ENCODE measurements at places on chromosomes 6 and 20.

GRCh38 chr20:62711703-62712101 is 3.1 kb downstream of the NTSR1 start:
- DNase-seq, result peak; percentile 74

DNA sequence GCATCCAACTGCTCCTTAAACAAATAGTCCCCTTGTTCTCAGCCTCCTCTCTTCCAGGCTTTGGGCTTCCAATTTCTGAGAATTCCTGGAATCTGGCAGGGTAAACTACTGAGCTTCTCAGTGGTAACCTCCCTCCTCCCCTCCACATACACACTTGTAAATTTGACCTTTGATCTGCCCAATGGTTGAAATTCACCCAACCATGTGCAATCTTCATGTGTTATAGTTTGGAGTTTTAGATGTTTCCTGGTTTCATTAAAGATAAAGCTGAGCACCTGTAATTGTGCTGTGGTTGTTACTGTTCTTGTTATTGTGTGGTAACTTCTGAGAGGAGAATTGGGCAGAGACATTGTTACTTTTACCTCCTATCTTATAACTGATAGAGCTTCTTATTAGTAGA is 328.4 kb downstream of the TPBG start:
- no peak for DNase-seq

- no peak for DNase-seq
These were observed 201.7 kb upstream of the PRDM1 start for GRCh38 chr6:105884426-105884825.

DNA sequence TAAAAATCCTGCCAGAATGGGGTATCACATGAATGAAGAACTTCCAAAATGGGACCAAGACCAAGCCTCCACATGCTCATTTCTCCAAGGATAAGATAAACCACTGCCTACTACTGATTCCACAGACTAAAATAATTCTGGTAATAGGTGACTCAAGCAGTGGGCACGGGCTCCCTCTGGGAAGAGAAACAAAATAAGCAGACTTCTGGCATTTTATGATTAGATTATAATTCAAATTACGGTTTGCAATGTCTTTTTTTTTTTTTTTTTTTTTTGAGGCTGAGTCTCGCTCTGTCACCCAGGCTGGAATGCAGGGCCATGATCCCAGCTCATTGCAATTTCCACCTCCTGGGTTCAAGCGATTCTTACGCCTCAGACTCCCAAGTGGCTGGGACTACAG is 16.0 kb downstream of the UQCC1 start:
- DNase-seq, result no peak

GRCh38 chr6:3627501-3627900 is 124.0 kb downstream of the PXDC1 start:
- DNase-seq, result no peak

GRCh38 chr6:13327691-13328075 is 654 bp downstream of the TBC1D7 start:
- no peak for DNase-seq

- DNase-seq, result no peak
These were observed 6.6 kb downstream of the SIRPB2 start for GRCh38 chr20:1484438-1485116.

DNA sequence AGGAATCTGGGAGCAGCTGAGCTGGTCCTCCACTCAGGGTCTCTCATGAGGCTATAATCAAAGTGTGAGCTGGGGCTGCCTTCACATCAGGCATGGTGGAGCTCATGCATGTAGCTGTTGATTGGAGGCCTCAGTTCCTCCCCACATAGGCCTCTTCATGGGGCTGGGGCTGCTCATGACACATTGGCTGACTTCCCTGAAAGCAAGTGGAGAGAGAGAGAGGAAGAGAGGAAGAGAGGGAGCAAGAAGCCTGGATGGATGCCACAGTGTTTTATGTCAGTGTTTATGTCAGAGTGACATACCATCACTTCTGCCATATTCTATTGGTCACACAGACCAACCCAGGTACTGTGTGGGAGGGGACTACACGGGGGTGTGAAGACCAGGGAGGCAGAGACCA is 43.8 kb downstream of the EYA2 start:
- no peak for DNase-seq

DNA sequence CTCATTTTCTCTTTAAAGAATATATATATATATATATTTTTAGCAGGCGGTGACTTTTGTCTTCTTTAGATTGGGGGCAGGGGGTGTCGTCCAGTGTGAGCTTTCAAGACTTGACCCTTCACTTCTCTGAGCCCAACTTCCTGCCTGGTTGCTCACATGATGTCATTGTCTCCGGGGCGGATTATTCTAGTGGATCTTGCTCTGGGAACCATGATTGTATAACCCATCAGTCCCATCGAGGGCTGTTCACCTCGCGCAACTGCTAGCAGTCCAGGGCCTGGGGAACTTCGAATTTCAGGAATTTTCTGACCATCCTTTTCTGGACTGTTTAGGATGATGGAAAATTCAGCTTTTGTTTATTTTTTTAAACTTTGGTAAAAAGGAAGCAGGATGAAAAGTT is 1.0 kb downstream of the IGF2R start:
- DNase-seq, result peak; percentile 74

DNA sequence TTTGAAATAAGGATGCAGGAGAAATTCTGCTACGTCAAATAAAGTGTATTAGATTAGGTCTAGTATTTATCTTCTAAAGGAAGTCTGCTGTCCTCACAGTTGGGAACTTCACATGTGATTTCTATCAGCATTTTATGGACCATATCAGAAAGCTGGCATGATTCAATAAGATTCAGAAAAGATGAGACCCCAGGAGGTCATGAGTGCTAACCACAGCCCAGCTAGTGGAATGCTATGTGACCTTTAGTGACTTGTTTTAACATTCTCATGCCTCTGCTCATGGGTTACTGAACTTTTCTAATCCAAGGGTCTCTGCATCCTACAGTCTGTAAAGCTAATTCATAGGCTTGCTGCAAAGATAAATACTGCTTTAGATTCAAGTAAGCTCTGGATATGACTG is 150.1 kb downstream of the GMPR start:
- DNase-seq, result no peak

DNA sequence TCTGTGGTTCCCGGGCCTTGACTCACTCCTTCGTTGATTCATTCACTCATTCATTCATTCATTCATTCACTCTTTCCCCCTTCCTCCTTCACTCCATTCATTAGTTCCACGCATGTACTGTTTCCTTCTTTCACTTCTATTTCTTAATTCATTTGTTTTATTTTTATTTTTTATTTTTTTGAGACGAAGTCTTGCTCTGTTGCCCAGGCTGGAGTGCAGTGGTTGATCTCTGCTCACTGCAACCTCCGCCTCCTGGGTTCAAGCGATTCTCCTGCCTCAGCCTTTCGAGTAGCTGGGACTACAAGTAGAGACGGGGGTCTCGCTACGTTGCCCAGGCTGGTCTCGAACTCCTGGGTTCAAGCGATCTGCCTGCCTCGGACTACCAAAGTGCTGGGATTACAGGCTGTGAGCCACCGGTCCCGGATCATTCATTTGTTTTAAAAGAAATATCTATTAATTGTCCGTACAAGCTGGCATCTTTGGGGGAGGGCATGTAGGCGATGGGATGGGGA is 427 bp upstream of the NFKBIE start:
- no peak for DNase-seq

GRCh38 chr20:38836991-38837390 is 31.5 kb downstream of the PPP1R16B start:
- DNase-seq, result no peak

DNA sequence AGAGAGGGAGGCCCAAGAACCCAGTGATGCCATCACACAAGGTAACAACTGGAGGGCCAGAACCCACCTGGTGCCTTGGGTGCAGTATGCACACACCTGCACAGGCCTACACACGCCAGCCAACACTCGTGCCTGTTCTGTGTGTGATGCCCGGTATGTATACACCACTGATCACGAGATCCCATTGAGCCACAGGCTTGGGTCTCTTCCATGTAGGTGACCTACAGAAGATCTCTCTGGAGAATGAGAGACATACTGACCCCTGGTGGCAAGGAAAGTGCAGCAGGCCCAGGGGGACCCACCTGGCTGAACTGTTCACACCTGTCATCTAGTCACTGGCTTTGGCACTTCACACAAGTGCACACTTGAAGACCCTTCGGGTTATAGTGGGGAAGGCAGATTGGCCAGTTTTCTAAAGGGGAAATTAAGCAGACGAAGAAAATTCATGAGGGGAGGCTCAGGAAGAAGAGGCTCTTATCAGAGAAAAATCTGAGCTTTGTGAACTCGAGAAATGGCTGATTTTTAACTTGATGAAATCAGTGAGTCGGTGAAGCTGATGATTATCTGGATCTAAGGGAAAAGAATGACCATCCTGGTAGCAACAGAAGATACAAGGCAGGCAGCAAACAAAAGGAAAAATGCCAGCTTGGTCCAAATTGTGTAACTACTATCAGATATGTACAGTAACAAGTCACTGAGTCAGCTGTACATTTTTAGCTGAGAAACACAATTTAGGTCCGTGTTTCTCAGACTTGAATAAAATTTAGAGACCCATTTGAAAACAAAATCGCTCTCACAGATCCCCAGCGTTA is 69.1 kb upstream of the PBOV1 start:
- peak; percentile 83 for DNase-seq

DNA sequence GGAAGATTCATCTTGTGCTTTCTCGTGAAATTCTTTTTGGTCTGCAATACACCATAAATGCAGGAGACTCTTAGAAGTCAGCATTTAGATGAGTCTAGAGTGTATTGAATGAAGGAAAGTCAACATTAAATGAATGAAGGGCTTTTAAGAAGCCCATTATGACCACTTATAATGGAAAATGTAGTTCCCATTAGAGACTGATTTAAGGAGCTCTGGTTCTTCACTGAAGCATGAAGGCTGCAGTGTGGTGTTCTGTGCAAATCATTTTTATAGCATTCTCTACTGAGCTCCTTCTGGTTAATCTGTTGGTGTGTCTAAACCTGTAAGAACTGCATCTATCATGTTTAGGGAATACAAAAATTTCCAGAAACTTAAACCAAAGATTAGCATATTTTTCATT is 19.7 kb downstream of the NCOA7 start:
- DNase-seq, result no peak

GRCh38 chr6:52538252-52538900 is 38.5 kb downstream of the TRAM2 start:
- no peak for DNase-seq

- peak; percentile 61 for DNase-seq
These were observed 329.1 kb upstream of the SOX4 start for GRCh38 chr6:21264288-21265033.

GRCh38 chr6:104418839-104419238 is 440.9 kb downstream of the HACE1 start:
- DNase-seq, result no peak

DNA sequence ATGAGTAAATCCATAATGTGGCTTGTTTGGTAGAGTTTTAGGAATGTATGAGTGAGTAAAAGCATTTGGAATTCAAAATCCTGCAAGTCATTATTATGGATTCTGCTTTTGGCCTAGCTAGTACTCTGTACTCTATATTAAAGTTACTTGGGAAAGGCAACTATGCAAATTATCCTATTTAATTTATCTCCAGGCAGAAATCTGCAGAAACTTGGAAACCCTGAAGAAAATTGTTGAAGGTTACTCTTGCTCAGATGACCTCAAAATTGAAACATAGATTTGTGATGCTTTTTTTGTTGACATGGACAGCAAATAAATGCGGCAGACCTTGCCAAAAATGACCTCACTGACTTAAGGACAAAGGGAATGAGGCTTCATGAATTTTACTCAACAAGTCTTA is 477.1 kb upstream of the EYS start:
- no peak for DNase-seq

DNA sequence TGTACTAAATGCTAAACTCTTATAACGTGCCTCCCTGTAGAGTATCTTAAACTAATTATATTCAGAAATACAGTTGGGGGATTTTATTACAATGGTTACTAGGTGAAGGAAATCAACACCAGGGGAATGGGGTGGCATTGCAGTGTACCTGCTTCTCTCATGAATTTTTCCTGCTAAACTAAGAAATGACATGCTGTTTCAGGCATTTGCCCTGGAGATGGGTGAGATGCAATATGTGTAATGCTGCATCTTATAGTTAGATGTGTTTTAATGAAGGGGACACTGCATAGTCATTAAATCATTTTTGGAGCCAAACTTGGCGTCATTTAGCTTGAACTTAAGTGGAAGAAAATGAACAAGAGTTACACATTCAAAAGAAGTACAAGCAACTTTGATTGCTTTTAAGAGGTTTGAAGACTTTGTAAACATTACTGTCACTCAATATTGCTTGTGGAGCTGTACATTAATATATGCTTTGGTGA is 4.3 kb downstream of the EYA4 start:
- no peak for DNase-seq

GRCh38 chr6:42423244-42423643 is 28.5 kb downstream of the TRERF1 start:
- no peak for DNase-seq

DNA sequence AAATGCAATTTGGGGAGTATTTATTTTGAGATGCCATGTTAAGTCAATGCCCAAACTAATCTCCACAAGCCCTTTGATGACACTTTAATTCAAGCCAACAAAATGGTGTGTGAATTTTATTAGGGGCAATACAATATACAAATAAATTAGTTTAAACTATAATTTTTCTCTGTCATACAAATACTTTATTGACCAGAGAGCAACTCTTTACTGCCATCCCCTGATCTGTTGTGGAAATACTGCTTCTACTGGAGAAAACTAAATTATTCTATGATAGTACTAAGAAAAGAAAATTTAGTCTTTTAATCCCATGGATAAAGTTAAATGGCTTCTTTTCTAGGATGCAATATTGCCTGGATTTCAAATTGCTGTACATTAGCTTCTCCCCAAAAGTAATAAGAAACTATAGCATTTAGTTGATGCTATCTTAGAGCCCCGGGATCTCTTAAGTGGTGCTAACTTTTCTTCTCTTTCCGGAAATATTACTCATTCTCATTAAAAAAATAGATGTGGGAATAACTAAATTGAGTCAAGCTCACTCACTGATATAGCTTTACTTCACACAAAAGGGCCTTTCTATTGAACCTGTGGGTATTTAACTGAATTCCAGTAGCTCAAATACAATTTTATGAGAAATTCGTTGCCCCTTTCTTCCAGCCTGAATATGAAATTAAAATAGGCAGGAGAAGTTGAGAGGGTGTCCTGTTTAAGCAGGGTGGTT is 49.2 kb downstream of the SMPDL3A start:
- DNase-seq, result peak; percentile 22

Measured in HT-29 (cell line).